ENCODE measurements at places on chromosomes 2 and 18.

GRCh38 chr2:197931661-197932312 lies 127.4 kb downstream of the PLCL1 start:
- DNase-seq = no peak

DNA sequence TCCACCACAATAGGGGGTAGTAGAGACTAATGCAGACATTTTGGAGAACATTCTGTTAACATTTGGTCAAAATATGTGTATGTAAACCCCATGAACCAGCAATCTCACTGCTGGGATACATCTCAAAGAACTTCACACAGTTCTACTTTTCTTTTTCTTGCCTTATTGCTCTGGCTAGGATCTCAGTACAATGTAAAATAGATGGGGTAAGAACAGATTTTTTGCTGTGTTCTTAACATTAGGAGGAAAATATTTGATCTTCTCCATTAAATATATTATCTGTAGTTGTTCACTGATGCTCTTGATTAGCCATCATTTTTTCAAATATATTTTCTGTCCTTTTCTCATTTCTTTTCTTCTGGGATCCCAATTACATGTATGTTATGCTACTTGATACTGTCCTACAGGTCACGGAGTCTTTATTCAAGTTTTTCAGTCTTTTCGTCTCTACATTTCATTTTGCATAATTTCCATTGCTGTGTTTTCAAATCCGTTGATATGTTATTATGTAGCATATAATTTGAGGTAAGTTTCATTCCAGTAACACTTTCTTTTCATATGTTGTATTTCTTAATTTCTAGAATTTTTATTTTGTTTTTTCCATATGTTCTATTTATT lies 352.2 kb downstream of the ZNF521 start:
- DNase-seq = no peak

DNA sequence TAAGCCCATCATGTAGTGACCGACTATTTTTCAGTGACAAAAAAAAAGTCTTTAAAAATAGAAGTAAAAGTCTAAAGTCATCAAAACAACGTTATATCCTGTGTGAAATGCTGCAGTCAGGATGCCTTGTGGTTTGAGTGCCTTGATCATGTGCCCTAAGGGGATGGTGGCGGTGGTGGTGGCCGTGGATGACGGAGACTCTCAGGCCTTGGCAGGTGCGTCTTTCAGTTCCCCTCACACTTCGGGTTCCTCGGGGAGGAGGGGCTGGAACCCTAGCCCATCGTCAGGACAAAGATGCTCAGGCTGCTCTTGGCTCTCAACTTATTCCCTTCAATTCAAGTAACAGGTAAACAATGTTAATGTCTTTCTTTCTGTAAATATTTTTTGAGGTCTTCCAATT lies at the start of gene CD28:
TSS of gene CD28 (plus strand) at position 237 of the 400 bp plus-strand sequence. CDS start at position 295, 58 bp downstream.
- DNase-seq = no peak

DNA sequence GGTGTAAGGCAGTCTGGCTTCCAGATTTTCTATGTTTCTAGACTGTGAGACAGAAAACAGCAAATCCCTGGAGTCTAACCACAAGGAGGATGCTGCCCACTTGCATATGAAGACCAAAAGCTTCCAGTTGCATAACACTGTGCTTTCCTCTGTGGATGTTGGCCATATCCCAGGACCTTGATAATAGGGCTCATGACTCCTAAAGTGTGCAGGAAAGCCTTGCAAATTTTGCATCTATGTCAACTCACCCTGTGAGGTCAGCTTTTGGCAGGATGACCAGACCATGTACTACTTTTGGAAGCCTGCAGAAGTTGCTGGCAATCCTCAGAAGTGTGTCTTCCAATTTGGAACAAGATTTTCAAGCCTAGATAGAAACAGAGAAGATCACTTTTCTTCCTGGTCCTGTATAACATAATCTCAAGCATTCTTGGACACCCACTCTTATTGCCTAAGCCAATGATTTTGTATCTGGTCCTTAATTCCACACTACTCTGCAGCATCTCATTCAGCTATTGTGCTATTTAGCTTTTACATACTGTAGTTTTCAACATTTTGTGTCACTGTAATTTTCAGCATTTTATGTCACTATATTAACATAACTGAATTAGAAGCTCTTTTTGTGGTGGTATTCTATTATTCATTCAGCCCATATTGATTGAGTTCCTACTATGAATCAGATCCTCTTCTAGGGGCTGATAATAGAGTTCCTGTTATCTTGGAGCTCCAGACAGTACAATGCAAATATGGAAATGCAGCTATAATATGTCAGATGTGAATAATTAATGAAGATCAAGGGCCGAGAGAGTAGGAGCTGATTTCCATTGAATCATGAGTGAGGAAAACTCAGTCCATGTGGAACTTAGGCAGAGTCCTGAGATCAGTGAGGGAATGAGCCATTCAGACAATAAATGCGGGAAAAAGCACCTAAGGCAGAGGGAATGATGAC lies 85.3 kb upstream of the RAB27B start:
- DNase-seq = no peak

GRCh38 chr2:197710424-197711042 lies 5.4 kb downstream of the MARS2 start:
- no peak for DNase-seq

DNA sequence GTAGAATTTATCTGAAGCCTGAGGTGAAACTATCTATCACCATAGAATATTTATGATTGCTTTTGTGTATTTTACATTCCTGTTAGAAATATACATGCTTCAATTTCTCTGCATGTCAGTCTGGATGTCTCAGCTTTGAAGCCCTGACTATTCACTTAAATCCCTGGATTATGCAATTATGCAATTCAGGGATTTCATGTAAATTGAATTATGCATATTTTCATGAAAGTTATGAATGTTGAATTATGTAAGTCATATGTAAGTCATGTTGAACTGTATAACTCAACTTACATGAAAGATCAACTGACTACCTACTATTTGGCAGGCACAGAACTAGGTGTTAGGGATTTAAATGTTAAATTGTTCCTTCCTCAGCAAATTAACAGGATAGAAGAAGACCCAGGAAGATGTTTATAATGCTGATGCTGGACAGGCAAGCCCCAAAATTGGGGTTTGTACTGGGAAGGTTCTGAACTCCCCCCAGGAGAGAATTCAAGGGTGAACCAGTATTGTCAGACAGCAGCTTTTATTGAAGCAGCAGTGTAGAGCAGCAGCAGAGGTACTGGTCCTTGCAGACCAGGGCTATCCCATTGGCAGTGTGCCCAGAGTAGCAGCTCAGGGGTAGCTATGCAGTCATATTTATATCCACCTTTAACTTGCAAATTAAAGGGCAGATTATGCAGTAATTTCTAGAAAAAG lies 236.5 kb downstream of the ZNF804A start:
- DNase-seq = no peak

All from H7 (cell line).